ENCODE measurements at places on chromosomes 6 and 20.

- no peak for DNase-seq
These were observed 499.9 kb downstream of the TFAP2A start for GRCh38 chr6:9914951-9915350.

DNA sequence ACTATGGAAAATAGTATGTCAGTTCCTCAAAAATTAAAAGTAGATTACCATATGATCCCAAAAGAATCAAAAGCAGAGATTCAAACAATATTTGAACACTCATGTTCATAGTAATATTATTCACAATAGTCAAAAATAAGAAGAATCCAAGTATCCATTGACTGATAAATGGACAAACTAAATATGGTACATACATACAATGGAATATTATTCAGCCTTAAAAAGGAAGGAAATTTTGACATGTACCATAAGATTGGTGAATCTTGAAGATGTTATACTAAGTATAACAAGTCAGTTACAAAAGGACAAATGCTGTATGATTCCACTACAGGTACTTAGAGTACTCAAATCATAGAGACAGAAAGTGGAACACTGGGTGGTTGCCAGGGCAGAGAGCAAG lies 88.3 kb upstream of the TMEM30A start:
- no peak for DNase-seq

DNA sequence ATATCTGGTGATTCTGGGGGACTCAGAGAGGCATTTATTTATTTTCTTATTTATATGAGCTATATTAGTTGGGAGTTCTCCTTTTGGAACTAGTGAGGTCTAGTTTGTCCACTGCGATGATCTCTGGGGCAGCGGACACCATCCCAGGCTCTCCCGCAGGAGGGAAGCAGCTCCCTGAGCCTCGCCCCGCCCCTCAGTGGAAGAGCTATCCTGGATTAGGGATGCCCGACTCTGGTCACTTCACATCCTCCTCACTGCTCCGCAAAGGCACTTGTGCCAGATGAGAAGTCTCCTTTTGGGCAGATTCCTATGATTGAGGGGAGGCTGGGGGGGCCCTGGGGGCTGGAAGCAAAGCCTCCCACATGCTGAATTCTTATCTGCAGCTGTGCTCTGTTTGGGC lies 3.6 kb upstream of the MAS1 start:
- DNase-seq, result no peak

GRCh38 chr20:10565191-10565921 lies 108.4 kb downstream of the JAG1 start:
- DNase-seq, result no peak

DNA sequence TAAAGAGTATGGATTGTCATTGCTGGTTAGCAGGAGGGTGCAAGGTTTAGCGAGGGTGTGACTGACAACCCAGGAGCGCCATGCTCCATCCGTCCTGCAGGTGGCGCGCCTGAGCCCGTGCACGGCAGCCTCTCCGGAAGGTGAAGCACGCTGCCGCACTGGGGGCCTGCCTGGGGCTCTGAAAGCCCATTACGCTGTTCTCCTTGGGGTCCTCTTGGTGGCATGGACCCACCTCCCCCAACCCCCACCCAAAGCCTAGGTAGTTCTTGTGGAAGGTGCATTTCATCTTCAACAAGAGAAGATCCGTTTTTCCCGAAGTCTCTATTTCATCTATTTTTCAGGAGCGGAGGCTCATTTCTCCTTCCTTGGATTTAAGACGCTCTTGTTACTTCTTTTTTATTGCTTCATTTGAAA lies 197.4 kb upstream of the KCNG1 start:
- DNase-seq, result peak; percentile 49

DNA sequence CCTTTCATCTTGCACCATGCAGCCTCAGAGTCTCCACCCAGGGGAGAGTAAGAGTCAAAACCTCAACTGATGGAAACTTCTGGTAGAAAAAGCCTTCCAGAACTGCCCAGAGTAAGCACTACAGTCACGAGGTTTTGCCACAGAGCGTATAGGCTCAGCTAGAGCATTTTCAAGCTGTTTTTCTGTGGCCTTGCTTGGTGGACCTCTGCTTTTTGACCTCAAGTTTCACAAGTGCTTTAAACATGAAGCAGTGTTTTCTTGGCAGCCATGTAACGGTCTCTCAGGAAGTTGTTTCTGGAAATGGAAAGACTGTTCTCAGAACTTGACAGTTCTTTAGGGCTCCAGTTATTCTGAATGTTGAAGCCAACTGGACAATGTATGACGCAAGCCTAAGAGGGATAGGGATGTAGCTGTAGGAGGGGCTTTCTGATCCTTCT lies 146.5 kb downstream of the ZDHHC14 start:
- DNase-seq, result no peak

DNA sequence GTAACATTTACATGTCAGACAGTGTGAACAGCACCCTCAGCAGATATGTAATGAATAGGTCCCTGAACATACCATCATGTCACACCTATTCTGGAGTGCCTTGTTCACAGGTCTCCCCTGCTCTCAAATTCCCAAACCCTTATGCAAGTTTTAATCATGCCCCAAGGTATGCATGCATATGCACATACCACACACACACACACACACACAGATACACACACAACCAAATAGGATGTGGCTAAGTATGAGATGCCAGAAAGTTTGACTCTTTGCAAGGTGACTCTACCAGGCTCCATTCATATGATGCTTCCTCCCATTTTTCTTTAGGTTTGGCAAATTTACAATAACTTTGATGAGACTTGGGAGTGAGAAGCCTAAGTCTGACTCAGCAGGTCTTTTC lies 243.8 kb upstream of the IRAK1BP1 start:
- DNase-seq, result no peak

DNA sequence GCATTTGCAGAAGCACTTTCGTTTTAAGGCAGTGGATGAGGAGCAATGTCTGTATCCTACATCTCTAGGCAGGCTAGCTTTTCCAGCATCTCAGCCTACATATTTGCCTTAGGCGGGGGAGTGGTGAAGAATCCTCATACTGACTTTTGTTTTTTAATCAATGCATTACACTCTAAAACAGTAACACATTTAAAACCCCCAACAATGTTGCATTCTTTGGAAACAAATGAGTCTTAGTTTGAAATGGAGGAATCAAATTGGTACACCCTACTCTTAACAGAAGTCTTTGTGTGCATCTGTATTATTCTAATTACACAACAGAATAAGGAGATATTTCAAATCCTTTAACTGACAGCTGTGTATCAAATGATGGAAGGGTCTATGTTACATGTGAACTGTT lies 9.0 kb downstream of the NKAIN2 start:
- no peak for DNase-seq

- DNase-seq, result no peak
These were observed 12.1 kb upstream of the RAMACL start for GRCh38 chr6:166598441-166599138.

GRCh38 chr20:4973330-4974097 lies 27.8 kb downstream of the SLC23A2 start:
- DNase-seq, result peak; percentile 54

- DNase-seq, result no peak
These were observed 318.7 kb downstream of the DOK5 start for GRCh38 chr20:54794110-54794509.

GRCh38 chr20:16842486-16843120 lies 94.4 kb downstream of the OTOR start:
- no peak for DNase-seq

DNA sequence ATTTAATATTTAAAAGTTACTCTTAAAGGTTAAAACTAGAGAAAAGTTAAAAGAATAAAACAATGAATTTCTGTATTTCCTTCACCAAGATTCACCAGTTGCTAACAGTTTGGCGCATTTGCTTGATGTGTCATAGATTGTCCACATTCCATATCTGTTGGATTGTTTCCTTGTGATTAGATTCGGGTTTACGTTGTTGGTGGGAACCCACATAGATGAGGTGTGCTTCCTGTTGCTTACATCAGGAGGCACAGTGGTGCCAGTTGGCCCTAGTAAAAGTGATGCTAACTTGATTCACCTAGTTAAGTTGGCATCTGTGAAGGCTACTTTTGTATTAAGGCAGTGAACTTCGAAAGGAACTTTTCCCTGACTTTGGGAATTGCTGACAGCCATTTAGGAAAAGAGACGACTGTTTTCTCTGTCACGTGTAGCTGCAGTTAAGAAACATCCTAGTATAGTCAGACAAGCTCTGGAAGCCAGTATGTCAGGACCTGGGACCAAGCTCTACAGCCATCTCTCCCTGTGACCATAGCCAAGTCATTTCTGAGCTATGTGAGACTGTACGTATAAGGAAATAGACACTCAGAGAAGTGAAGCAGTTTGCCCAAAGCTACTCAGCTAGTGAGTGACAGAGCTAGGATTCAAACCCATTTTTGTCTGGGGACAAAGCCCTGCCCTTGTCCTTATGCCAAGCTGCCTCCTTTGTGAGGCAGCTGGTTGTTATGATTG lies 49.0 kb downstream of the PPARD start:
- peak; percentile 25 for DNase-seq

DNA sequence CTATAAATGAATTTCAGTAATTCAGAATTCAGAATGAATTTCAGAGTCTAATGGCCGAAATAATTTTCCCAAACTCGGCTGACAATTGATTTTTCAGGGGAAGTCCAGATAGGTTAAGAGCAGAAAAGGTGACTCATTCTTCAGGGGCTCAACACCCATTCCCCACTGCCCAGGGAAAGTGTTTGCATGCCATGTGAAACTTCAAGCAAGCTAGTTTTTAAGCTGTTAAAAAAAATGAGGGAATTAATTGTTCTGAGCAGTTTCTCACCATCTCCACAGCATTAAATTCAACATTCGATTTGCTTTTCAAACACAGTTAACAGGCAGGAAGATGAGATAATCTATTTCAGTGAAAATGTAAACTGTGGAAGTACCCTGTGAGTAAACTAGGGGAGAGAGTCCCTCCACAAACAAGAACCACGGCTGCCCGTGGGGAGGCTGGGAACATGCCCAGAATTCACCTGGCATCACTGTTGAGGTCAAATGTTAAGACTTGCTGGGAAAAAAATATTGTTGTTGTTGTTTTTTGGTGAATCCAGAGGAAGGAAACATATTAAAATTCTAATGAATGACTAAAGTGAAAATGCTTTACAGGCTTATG lies 650.8 kb upstream of the AGPAT4 start:
- no peak for DNase-seq

DNA sequence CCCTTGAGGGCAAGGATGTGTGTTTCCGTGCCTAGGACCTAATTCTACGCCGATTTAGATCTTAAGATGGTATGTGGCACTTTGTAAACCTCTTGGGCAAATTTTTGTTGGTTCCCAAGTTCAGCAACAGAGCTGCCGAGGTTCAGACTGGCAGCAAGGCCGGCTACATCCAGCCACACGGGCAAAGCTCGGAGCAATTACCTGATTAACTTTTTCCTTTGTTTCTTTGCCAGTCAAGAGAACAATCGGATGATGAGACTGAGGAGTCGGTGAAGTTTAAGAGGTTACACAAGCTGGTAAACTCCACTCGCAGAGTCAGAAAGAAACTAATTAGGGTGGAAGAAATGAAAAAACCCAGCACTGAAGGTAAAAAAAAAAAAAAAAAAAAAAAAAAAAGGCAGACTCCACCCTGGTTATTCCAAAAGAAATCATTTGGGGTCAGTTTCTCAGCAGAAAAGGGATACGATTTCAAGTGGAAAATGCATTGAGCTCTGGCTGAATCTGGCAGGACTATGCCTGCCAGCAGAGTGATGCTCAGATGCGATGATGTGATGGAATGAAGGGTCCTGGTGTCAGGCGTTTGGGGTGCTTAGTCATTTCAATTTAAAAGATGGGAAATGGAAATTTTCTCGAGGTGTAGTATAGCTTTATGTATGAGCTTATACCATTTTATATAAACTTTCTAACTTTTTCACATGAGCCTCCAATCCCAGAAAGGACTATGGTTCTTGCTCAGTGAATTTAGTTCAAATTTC lies 171.6 kb downstream of the SASH1 start:
- no peak for DNase-seq

DNA sequence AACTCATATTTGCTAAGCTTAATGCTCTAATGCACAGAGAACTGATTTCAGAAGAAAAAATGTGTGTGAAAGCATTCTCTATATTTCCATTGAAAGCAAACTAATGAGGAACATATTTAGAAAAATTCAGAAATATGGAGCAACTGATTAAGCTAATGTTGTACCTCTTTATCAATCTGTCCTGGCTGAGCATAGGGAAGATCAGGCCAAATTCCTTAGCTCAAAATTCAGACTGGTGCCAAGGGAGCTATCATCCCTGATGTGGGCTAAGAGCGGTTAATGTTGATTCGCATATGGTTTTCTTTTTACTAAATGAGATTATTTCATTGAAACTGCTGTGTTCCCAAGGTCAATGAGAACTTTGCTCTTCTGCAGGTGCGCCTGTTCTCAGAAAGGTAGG lies 93.9 kb upstream of the HS3ST5 start:
- no peak for DNase-seq

- no peak for DNase-seq
These were observed 1064.6 kb upstream of the EYS start for GRCh38 chr6:66771626-66772025.

- DNase-seq, result peak; percentile 14
These were observed 22.4 kb upstream of the SNX9 start for GRCh38 chr6:157800420-157801237.

GRCh38 chr6:109912118-109912517 lies 66.0 kb upstream of the GPR6 start:
- DNase-seq, result no peak

- DNase-seq, result no peak
These were observed 75.2 kb downstream of the SLC16A10 start for GRCh38 chr6:111162504-111162903.

DNA sequence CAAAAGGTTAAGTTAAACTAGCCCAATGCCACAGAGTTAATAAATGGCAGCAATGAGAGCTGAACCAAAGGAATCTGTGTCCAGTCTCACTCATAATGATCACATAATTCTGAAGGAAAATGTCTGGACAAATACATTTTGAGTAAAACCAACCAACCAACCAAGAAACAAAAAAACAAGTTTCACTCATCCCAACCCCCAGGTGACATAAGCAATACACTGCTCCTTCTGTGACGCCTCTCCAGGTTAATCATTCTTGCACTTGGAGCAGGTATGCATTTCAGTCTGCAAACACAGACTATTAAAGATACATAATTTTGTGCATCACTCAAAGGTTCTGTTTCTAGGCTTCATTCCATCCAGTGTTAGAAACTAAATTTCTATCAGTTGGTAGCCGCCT lies 35.2 kb upstream of the MC3R start:
- DNase-seq, result no peak

- peak; percentile 28 for DNase-seq
These were observed 1.4 kb downstream of the DEFB132 start for GRCh38 chr20:258963-259362.

- no peak for DNase-seq
These were observed 196.6 kb upstream of the PTCHD4 start for GRCh38 chr6:48307573-48307972.

DNA sequence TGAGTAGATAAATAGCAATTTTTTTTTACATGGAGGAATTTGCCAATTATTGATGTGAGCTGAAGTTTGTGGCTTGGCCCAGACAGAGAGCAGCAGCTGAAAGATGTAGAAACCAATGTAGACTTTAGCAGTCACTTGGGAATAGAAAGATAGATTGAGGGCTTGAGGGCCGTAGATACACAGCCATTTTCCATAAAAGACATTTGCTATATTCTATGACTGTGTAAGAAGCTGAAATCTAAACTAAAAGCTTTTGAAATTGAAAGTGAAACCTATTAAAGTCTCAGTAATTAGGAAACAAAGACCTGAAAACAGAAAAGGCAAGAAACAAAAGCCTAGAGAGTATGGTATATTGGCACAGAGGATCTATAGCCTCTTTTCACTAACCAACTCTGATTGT lies 332.7 kb downstream of the CENPW start:
- no peak for DNase-seq
